Pulmonary artery endothelial cell (primary cell): ENCODE measurements at places on chromosomes 1 and 21. TPM values are rescaled to one million over a fixed set of nuclear protein-coding genes. Genes with fewer than 3 reads are reported as not detected.
A peak's percentile ranks its signal among the peaks of the same experiment; 100 is the strongest.

GRCh38 chr1:119652587-119652986 lies 4.5 kb upstream of the ZNF697 start:
- no peak for DNase-seq

DNA sequence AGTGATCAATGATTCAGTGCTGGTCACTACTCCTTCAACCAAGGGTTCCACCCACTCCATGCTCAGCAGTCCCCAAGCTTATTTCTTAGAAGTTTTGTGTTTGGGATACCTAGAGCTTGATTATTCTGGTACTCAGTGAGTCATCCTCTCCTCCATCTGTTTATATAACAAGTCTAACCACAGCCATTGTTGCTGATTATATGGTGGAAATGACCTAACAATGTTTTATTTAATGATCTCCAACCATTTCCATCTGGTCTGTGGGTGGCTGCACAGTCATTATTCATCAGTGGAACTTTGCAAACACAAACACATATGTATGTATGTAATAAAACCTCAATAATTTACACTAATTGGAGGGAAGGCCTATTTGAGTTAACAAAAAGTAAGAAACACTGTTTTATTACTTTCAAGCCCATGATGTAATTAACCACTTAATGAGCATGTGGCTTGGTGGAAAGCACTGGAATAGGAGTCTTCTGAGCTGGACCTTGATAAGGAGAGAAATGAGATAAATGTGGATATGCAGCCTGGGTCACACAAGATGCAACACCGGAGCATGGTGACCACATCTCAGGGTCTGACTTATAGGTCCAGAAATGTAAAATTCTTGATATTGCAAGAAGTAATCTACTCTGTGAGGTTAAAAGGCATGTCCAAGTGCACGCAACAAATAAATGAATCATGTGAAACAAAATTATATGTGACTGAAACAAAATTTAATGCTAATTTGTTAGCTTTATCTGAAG lies 99.0 kb upstream of the WLS start:
- peak; percentile 52 for DNase-seq

DNA sequence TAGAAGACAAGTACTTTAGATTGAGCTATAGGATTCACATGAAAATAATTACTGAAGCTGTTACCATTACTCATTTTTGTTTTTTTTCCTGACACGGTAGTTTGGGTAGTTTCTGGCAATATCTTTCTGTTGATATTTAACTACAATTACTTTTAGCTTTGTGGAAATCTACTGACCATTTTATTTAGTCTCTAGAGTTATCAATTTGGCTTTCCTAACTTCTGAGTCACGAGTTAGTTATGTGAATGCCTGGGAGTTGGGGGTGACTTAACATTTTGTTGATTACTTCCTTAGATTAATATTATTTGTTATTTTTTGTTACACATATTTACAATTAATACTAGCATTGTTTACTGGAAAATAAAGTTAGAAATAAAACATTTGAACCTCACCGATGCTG lies 160.6 kb downstream of the HMCN1 start:
- DNase-seq: peak; percentile 4

The HRNR gene
- not detected in 2 replicates for total RNA-seq

The NUF2 gene
- total RNA-seq: 18.5 and 33.3 TPM in 2 replicates

The CRYBG2 gene
- 0.35 TPM in 1 of 2 replicates, not detected in the other for total RNA-seq

The CREB3L4 gene
- 7.6 and 10.0 TPM in 2 replicates for total RNA-seq
